Activated naive CD4-positive, alpha-beta T cell treated with anti-CD3 and anti-CD28 coated beads for 36 hours (primary cell): ENCODE measurements at places on chromosomes 16 and 17. TPM values are rescaled to one million over a fixed set of nuclear protein-coding genes. Genes with fewer than 3 reads are reported as not detected.

Gene CBX2
- 5.8 TPM for total RNA-seq

Gene SKAP1
- total RNA-seq = 60.5 TPM

GRCh38 chr17:73711184-73711583, 66.9 kb upstream of the SDK2 start:
- no peaks in the 10 kb centered on the region for H3K27me3 ChIP-seq
- DNase-seq = no peak
- no peaks in the 10 kb centered on the region for H3K36me3 ChIP-seq
- peaks cover 6% of the 10 kb centered on the region for H3K4me1 ChIP-seq
- H3K27ac ChIP-seq = no peak overlapping the region

DNA sequence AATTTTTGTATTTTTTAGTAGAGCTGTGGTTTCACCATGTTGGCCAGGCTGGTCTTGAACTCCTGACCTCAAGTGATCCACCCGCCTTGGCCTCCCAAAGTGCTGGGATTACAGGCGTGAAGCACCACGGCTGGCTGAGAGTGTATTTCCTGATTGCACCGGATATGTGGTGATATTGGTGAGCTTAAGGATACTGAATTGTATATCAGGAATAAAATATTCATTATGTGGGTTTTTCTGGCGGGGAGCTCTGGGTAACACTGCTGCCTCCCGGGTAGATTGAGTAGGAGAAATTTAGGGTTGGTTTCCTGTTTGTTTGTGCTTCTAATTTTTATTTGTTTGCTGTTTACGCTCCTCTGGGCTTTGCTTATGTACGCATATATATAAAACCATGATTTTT, 7.7 kb upstream of the TMEM98 start:
- H3K36me3 ChIP-seq = no peaks in the 10 kb centered on the region
- no peak overlapping the region for H3K4me3 ChIP-seq

GRCh38 chr16:20901436-20902112, 1.0 kb downstream of the LYRM1 start:
- peaks cover 2% of the 10 kb centered on the region for H3K36me3 ChIP-seq
- DNase-seq = peak; percentile 33
- peak overlapping the region; percentile 96 for H3K4me3 ChIP-seq
- H3K27ac ChIP-seq = peak overlapping the region; percentile 98
- H3K27me3 ChIP-seq = no peaks in the 10 kb centered on the region
- peaks cover 59% of the 10 kb centered on the region for H3K4me1 ChIP-seq
